ENCODE measurements at places on chromosomes 2 and 18.

DNA sequence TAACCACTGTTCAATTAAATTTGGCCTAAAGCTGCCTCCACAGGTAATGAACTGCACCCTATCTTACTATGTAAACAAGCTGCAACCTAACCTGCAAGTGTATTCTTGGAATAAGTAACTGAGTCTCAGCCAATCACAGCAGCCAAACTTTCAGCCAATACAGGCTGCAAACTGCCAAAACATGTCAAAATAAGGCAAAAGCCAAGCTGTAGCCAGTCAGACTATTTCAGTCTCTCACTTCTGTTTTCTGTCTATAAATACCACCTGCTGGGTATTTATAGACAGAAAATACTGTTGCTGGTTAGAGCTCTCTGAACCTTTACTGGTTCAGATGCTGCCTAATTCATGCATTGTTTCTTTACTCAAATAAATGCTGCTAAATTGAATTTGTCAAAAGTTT is 14.3 kb downstream of the C2orf76 start:
- no peak for DNase-seq

GRCh38 chr2:204370172-204370718 is 175.0 kb upstream of the PARD3B start:
- DNase-seq: no peak

- DNase-seq: no peak
These were observed 78.5 kb downstream of the FIGN start for GRCh38 chr2:163657281-163657656.

GRCh38 chr2:8157621-8158430 is 524.0 kb upstream of the ID2 start:
- DNase-seq: no peak

GRCh38 chr2:30826481-30826880 is 19.2 kb upstream of the CAPN13 start:
- no peak for DNase-seq

GRCh38 chr18:22559414-22560274 is 141.9 kb upstream of the CTAGE1 start:
- DNase-seq: peak; percentile 3

DNA sequence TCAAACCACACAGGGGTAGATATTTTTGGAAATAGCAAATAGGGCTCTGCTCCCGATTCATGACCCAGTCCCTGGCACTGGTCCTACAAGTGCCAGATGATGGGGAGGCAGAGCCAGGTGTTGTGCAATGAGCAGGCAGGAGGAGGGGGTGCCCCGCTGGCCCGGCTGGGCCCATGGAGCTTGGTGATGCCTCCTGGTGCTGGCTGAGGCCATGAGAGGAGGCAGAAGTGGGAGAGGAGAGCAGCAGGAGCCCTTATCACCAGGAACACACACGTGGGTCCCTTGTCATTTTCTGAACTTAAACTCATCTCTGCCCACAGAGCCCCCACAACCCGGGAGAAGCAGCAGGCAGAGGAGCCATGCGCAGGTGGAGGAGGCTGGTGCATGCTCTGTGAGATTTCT is 90.5 kb upstream of the MAPK4 start:
- no peak for DNase-seq

DNA sequence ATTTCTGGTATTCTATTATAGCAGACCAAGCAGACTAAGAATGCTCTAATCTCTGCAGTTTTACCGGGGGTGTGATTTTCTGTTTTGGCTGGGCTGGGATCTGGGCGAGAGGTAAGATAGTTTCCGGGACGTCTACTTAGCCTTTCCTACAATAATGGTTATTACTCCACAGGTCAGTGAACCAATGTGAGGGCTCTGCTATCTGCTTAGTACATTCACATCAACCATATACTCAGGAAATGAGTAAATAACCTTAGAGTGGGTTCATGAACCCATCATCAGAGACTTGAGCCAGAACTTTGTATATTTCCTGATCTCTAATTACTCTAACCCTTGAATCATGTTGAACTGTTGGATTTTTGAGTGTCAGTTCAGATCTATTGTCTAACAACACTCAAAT is 90.1 kb upstream of the NOL4 start:
- DNase-seq: no peak

GRCh38 chr18:68893354-68893753 is 95.5 kb downstream of the CCDC102B start:
- DNase-seq: no peak

GRCh38 chr2:200756618-200757321 is 54.9 kb upstream of the BZW1 start:
- no peak for DNase-seq

GRCh38 chr2:48849770-48850169 is 94.2 kb upstream of the LHCGR start:
- DNase-seq: no peak

DNA sequence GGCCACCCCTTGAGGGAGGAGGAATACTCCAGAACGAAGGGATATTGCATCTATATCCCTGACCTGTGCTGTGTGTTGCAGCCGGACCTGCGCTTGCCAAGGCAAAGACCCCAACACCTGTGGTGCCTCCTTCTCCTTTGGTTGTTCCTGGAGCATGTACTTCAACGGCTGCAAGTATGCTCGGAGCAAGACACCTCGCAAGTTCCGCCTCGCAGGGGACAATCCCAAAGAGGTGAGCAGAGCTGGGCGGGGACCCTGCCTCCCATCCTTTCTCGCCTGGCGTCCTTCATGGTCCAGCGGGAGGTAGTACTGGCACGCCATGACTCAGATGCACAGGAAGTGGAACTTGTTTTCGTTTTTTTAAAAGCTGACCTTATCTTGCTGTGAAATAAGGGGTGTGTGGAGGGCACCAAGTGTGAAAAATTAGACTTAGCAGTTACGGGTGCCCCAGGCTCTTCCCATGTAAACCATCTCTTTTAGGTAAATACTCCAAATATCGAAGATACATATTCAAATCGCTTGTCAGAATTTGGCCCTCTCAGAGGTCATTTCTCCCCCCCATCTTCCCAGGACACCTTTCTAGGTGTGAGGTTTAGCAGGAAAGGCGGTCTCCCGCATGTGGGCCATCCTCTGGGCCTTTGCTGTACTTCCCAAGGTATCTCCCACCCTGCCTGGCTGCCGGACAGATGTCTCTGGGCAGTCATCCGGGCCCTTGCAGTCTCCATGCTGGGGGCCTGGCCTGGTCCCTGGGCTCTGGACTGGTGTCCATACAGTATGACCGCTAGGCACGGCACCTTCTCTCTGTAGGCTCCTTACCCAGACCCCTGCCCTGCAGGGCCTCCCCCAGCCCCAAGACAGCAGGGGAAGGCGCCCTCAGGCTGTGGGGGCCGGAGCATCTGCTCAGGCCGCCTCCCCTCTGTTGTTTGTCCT is 57.6 kb downstream of the BOLA3 start:
- no peak for DNase-seq

- DNase-seq: no peak
These were observed 54.8 kb downstream of the DNMT3A start for GRCh38 chr2:25286723-25287483.

- DNase-seq: peak; percentile 92
These were observed 580 bp upstream of the NDUFV2 start for GRCh38 chr18:9101730-9102507.

DNA sequence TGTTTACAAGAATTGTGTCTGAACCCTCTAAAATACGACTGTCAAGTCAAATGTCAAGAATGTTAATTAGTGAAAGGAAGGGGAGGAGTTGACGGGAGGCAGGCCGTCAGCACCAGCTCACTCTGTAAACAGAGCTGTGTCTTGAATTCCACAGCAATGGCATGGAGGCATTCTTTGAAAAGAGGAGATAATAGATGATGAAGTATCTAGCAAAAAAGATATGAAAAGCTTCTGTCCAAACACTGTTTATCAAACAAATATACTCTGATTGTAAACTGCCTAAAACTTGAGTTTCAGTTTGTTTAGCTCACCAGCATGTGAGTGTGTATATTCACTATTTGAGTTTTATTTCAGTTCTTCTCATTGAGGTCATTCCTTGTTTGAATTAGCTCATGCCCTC is 94.7 kb upstream of the CDC42EP3 start:
- peak; percentile 62 for DNase-seq

DNA sequence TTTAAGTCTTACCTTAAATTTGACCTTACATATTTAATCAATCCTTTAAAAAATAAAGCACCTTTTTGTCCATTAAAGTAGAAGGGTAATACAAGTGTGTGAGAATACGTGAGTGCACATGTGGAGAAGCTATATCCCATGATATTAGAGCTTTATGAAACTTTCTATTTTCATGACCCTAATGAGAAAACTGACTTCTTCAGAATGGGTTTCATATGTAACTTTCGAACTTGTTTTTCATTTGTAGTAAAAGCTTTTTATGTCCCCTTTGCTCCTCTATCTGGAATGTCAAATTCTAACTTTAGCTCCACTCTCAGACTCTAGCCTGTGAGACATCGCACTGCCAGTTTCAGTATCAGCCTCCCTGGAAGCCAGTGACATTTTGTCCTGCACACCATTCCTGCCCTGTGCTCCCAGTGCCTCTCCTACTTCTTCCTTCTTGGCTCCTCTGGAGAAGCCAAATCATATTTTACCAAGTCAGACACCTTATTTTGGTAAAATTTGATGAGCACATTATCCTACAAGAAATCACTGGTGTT is 42.0 kb downstream of the MAPRE2 start:
- no peak for DNase-seq
